NCI-H1694 treated with DMSO at 0.1 percent for 48 hours (cell line): ENCODE measurements at places on chromosomes 7 and 10.
A peak's percentile ranks its signal among the peaks of the same experiment; 100 is the strongest.

- DNase-seq = no peak
These were observed 201.3 kb downstream of the MYOF start for GRCh38 chr10:93280699-93281366.

GRCh38 chr10:22340329-22341189 lies 4.7 kb upstream of the SPAG6 start:
- peak; percentile 76 for DNase-seq

GRCh38 chr7:38310591-38311101 lies 37.2 kb upstream of the TARP start:
- DNase-seq = no peak

DNA sequence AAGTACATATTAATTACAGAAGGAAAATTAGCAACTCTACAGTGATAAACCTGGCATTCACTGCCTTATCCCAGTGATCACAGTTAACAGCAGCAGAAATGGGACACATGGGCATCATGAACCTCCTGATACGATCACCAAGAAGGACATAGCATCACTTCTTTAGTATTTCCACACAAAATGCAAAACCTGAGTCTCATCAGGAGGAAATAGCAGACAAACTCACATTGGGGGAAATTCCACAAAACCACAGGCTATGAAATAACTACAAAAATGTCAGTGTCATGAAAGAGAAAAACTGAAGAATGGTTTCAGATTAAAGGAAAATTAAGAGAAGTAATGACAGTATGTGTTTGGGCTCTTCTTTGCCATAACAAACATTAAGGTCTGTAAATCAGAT lies 12.0 kb upstream of the PURB start:
- no peak for DNase-seq

GRCh38 chr7:25988640-25989039 lies 163.4 kb upstream of the NFE2L3 start:
- DNase-seq = no peak

DNA sequence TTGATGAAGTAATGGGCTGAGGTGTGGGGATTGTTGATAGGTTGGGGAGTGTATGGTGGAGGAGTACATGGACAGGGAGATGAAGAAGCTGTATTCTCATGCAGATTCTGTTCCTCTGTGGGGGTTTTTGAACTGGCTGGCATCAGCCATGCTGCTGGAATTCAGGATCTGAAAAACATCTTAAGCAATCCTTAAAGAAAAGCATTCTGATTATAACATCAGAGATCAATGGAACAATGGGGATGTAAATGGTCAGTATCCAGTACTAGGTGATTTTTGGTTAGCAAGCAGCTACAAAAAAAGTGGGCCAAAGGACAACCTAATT lies 247.5 kb upstream of the GALNT17 start:
- DNase-seq = no peak

- no peak for DNase-seq
These were observed 583.5 kb upstream of the SEMA3D start for GRCh38 chr7:85770332-85770731.

GRCh38 chr7:69173341-69173740 lies 424.9 kb upstream of the AUTS2 start:
- peak; percentile 15 for DNase-seq

DNA sequence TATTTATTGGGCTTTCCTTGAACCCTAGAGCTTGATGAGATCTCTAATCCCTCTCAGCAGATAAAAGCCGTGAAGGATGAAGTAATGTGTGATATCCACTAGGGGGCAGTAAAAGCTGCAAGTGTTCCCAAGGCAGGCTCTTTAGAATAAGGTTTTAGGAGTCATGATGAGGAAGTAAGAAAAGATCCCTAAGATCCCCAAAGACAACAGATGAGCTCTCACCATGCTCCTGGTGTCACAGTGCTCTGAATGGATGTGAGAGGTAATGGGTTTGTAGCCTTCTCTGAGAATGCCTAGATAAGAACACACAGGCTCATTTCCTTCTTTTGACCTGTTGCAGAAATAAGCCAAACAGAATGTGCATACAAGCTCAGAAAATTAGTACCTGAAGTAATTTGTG lies 70.4 kb upstream of the ITPRID1 start:
- DNase-seq = peak; percentile 92

DNA sequence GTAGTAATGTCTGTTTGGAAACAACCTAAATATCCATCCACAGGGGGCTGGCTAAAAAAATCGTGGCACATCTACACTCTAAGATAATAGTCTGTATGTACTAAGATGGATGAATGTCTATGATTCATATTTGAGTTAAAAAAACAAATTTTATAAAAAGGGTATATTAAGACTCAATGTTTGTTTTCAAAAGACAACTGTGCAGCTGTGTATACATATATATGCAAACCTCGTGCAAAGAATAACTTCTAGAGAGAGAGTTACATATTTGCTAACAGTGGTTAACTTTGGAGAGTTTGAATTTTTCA lies 323.5 kb downstream of the PLXNA4 start:
- no peak for DNase-seq

GRCh38 chr10:117987244-117987909 lies 59.4 kb downstream of the RAB11FIP2 start:
- no peak for DNase-seq

DNA sequence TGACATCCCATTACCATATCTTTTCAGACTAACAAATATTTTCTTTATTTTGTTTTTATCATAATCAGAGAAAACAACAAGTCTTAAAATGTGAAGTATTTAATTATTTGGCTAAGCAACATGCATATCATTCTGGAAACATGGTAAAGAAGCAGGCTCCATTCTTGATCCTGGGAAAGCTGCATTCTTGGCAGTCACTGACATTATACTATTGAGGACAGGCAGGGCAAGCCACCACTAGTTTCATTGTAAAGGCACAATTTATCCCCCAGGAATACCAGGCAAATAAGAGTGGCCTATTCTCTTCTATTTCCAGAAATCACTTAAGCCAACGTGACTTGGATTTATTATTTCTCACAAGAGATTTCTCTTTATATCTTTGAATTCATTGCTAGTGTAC lies 153.8 kb upstream of the AKR1E2 start:
- DNase-seq = no peak

- DNase-seq = no peak
These were observed 15.2 kb upstream of the FGFR2 start for GRCh38 chr10:121613456-121613855.

GRCh38 chr10:59954296-59954695 lies 47.9 kb upstream of the CCDC6 start:
- no peak for DNase-seq

DNA sequence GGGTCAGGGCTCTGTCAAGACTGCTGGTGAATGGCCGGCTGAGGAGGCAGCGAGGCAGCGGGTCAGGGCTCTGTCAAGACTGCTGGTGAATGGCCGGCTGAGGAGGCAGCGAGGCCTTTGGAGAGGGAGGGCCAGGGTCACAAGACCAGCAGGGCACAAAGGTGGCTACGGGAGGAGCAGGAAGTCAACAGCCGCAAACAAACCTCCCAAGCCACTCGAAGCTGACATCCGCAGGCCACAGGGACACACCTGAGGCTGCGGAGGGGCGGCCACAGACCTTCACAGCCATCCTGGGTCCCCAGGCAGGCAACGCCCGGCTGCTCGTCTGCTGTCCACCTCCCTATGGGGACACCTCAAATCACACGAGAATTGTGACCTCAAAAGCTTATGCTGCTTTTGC lies 8.9 kb upstream of the GPER1 start:
- no peak for DNase-seq

- peak; percentile 43 for DNase-seq
These were observed 36.6 kb upstream of the AGR3 start for GRCh38 chr7:16918288-16918895.

- DNase-seq = no peak
These were observed 56.6 kb downstream of the PTPRN2 start for GRCh38 chr7:158530800-158531609.

DNA sequence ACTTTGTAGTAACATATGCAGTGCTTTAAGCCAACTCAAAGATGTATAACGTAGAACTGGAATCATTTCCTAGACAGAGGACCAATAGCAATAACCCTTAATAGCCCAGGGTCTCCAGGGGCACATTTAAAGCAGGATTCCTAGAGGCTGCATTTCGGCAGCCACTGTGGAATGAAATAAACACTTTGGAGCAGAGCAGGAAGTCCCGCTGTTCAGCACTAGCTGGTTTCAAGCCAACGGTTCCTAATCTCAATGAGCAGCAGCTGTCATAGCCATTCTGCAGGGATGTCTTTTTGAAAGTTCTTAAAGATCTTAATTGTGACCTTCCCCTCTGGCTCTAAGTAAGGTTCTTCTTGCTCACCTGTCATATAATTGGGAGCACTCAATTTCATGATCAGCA lies 18.4 kb upstream of the MACROH2A2 start:
- peak; percentile 57 for DNase-seq

- DNase-seq = no peak
These were observed 119.1 kb upstream of the FOXP2 start for GRCh38 chr7:114295522-114295921.

DNA sequence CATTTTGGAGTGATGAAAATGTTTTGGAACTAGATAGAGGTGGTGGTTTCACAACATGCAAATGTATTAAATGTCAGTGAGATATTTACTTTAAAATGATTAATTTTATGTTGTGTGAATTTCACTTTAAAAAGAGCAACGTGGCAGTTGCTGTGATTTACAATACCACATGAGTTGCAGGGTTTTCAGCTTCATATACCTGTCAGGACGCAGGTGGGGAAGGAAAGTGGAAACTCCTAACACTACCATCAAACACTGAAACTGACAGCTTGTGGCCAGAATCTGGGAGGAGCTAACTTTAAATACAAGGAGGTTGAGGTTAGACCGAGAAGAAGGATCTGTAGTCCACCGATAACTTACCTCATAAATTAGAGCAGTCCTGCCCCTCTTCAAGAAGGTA lies 168.9 kb upstream of the TMEM72 start:
- no peak for DNase-seq

GRCh38 chr7:151759591-151760042 lies 117.3 kb downstream of the PRKAG2 start:
- DNase-seq = peak; percentile 53

DNA sequence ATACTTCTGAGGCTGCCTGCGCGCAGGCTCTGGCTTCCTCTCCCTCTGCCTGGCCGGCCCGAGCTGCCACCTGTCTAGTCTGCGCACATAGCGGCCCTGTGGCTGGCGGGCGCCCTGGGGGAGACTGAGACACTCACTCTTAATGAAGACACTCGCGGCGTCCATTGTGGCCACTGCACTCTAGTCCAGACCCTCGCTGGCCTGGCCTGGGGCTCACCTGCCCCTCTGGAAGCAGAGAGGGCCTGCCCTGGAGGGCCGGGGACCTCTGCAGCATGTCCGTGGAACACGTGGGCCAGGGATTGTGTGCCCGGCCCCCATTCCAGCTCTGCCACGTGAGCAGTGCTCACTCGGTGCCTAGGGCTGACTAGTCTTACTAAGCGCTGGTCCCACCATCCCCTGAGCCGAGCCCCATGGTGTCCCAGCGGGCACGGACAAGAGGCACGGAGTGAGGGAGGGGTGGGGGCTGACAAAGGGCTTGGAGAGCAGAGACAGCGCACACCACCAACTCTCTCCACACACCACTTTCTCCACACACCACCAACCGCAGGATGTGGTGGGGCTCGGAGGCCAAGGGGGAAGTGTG lies 149.3 kb downstream of the ELFN1 start:
- DNase-seq = no peak

DNA sequence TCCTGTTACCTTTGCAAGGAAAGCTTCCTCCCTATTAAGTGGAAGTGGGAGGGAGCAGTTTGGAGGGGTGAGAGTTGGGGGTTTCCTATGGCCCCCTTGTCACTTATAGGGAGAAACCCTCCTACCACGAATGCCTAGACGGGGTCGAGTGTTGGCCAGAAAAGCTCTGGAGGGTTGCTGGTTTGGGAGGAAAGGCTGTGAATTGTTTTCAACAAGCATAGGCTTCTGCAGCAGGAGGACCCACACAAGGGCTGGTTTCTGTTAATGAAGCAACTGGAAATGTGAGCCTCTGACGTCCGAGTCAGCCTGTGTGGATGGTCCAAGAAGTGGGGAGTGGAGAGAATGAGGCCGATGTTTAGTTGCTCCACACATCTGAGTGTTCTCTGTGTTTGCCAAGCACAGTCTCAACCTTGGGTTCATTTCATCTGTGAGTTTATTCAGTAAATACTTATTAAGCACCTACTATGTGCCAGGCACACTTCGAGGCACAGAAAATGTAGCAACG lies 37.3 kb upstream of the LEP start:
- no peak for DNase-seq

GRCh38 chr7:157401567-157402387 lies 65.0 kb downstream of the DNAJB6 start:
- DNase-seq = no peak

- peak; percentile 91 for DNase-seq
These were observed 69.0 kb upstream of the VOPP1 start for GRCh38 chr7:55641273-55641691.

DNA sequence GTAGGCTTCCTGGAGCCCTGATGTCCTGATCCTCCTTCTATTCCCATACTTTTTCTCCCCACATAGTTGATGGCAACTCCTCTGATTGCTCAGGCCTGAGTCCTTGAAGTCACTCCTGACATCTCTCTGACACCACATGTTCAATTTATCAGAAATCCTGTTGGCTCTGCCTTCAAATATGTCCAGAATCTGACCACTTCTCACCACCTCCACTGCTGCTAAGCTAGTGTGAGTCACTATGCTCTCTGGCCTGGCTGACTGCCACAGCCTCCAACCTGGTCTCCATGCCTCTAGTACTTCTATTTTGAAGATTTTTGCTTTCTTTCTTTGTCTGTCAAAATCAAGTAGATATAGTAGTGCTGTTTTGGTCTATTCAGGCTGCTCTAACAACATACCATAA lies 53.0 kb downstream of the TMEM229A start:
- no peak for DNase-seq

DNA sequence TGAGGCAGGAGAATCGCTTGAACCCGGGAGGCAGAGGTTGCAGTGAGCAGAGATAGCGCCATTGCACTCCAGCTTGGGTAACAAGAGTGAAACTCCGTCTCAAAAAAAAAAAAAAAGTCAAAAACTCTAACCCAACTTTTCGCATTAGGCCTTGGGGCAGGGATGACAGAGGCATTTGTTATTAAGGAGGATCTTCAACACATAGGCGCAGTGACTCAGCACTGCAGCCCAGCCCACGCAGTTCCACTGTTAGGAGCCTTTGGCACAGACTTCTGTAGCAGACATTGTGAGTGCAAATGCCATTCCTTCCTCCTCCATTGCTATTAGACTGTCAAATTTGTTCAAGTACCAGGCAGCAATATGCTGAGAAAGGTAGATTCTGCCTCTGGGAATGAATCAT lies 43.1 kb upstream of the KLHL7 start:
- no peak for DNase-seq

- DNase-seq = no peak
These were observed 10.0 kb upstream of the TSPAN12 start for GRCh38 chr7:120867932-120868331.

DNA sequence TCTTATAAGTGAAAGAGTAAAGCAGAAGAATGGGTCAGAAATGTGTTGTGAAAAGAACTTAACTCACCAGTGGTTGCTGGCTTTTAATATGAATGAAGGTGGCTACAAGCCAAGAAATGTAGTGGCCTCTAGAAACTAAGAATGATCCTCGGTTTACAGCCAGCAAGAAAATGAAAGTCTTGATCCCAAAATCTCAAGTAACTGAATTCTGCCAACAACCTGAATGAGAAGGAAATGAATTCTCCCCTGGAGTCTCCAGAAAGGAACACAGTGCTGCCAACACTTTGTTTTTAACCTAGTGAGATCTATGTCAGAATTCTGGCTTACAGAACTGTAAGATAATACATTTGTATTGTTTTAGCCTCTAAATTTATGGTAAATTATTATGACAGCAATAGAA lies 193.0 kb downstream of the FZD1 start:
- no peak for DNase-seq

GRCh38 chr7:106485919-106486318 lies 175.0 kb downstream of the CCDC71L start:
- no peak for DNase-seq

GRCh38 chr7:111138193-111138569 lies 47.3 kb downstream of the LRRN3 start:
- no peak for DNase-seq

GRCh38 chr10:121800831-121801230 lies 127.0 kb downstream of the ATE1 start:
- no peak for DNase-seq
